ENCODE measurements at places on chromosomes 2 and 18.

- no peak for DNase-seq
Measured at GRCh38 chr2:196284144-196284844, 112.9 kb upstream of the STK17B start.

- DNase-seq, result no peak
Measured at GRCh38 chr2:7732497-7732896, 815.3 kb downstream of the RNF144A start.

DNA sequence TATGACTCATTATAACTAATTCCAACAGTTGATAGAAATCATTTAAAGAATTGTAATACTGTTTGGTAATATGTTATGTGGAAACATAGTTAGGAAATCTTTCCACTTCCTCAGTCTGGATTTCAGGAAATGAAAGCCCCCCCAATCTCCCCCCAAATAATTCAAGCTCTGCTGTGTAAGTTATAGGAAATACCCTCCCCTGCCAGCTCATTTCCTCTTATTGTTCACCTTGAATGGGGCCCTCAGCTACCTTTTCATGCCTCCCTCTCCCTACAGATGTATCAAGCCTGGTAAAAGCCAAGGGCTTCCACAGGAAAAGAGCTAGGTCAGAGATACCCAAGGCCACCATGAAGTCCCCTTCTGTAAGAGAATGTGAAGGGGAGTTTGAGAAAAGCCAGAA lies 155.5 kb downstream of the CNTNAP5 start:
- DNase-seq, result no peak

DNA sequence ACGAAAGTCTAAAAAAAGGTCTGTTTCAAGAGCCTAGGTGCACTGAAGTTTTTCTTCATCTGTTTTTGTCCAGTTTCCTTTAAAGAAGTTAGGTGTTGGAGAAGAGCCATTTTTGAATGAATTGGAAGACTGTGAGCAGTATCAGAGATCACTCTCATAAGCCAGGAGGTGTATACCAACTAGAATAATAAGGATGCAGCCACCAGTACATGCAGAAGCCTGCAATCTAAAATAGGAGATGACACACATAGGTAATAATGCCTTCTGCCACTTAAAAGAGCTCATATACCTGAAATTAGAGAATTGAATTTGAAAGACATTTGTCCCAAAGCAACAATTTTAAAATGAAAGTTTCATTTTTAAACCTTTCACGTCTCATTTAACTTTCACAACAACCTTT lies 81.7 kb downstream of the RBMS1 start:
- DNase-seq, result no peak

- peak; percentile 71 for DNase-seq
Measured at GRCh38 chr2:68385220-68385906, 20.3 kb downstream of the PLEK start.

- no peak for DNase-seq
Measured at GRCh38 chr18:9867071-9867594, 18.6 kb upstream of the TXNDC2 start.

DNA sequence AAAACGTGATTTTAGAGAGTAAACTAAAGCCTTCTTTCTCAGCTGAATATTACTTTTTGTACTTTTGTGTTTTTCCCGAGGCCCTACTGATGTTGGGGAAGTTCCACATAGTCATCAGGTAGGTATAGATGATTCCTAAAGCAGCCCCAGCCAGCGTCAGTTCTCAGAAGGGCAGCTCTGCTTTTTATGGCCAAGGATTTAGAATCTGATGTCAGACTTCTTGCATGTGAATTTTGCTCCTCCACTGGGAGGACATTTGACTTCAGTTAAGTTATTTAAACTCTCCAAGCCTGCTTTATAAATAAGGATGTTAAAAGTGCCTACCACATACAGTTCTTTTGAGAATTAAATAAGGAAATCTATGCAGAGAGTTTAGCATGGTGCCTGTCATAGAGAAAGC lies 130.8 kb downstream of the NCKAP5 start:
- DNase-seq, result no peak
